CD4-positive, alpha-beta T cell treated with Interleukin-6 for 4 hours (primary cell): ENCODE measurements at places on chromosomes 4 and X.

- no peak for DNase-seq
Measured at GRCh38 chr4:95066050-95066449, 308.3 kb downstream of the BMPR1B start.

DNA sequence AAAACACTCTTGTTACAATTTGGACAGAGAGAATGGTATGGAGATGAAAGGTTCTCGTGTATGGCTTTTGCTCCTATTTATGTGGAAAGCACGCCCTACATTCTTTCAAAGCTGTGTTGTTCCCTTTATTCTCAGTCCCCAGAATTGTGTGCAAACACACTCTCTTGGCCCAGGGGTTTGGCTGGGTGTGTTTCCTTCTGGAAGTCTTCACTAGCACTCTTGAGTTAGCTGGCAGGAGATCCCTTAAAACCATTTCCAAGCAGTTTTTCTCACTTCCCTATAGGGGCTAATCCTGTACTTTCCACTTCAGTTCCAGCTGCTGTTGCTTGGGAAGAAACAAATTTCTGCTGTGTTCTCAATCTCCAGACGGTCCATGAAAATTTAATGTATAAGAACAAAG is 35.1 kb downstream of the FHL1 start:
- no peak for DNase-seq

GRCh38 chr4:101696276-101697010 is 94.1 kb upstream of the BANK1 start:
- DNase-seq: no peak

DNA sequence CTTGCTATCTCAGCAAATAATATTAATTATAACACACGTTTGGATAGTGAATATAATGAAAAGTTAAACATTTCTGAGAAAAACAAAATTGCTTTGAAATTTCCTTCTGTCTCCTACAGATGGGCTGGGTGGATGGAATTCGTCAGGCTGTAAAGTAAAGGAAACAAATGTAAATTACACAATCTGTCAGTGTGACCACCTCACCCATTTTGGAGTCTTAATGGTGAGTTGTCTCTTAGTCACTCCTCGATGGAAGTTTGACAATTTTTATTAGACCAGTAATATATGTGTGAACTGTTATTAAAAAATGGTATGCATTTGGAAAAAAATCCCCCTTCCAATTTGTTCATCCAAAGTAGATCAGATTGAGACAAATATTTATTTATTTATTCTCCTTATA is 92.5 kb upstream of the BRS3 start:
- DNase-seq: no peak

DNA sequence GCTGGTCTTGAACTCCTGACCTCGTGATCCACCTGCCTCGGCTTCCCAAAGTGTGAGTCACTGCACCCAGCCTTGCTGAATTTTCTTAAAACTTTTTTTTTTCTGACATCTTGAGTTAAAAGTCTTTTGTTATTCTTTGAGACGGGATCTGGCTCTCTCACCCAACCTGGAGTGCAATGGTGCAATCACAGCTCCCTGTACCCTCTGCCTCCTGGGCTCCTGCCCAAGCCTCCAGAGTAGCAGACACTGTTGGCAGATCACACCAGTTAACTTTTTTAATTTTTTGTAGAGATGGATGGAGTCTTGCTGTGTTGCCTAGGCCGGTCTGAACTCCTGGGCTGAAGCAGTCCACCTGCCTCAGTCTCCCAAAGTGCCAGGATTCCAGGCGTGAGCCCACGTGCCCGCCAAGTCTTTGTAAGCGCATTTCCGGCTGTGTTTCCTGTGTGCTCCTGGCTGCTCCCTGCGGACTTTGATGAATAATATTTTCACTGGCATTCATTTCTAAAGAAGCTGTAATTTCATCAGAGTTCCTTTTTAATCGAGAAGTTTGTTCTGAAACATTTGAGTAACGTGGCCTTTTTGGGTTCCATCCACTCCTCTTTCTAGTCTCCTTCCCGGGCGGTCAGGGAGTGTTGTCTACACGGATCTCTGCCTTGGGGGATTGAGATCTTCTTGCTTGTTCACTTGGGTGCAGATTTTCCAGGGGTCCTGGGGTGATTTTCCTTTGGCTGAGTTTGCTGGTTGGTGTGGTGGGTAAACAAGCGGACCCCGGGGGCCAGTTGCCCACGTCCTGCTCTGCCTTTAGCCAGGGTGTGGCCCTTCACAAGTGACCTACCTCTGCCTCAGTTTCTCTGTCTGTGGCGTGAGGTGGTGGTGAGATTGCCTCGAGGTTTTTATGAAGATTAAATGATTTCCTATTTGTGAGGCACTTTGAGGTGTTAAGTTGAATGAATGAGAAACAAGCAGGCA is 44.4 kb downstream of the PCGF3 start:
- DNase-seq: no peak

DNA sequence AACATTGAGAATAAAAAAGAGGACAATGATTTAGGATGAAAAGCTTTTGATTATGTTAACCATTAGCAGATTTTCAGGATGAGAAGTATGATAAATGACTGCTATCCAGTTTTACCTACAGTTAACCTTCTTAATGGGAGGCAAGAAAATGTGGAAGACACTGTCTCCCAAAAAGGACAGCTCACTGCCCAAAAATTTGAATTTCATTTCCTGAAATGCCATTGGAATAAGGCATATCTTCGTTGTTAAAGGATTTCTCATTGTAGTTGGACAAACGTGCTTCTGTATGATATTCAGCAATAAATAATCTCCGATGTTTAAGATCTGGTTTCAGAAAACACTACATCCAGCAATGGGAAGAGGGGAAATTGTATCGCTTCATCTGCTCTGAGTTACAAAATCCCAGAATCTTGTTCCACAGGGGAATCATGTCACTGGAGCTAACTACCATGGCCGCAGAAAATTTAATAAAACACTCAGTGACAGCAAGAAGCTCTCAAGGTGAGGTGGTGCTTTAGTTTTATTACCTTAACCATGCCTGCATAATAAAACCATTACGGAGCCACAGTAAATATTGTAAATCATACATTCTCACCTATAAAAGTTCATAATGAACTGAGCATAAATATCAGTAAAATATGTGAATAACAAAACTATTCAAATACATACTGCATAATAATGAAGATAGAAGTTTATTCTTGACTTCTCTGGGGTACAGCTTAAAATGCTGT is 552.3 kb downstream of the PCDH7 start:
- no peak for DNase-seq

- no peak for DNase-seq
Measured at GRCh38 chr4:38085751-38086150, 125.6 kb downstream of the PTTG2 start.

DNA sequence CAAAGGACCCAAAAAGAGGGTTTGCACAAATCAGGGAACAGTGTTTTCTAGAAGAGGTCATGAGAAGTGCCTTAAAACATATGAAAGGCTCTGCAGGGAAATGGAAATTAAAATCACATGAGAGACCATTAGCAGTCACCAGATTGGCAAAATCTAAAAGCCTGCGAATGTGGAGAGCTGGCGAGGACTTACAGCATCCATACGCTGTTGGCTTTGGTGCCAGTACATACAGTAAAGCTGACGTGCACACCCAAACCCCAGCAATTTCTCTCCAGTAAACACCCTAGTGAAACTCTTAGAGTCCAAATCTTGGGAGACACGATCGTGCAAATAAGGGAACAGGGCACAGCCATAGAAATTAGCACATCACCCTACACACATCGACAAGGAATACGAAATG is 25.4 kb upstream of the PPP2R2C start:
- no peak for DNase-seq

DNA sequence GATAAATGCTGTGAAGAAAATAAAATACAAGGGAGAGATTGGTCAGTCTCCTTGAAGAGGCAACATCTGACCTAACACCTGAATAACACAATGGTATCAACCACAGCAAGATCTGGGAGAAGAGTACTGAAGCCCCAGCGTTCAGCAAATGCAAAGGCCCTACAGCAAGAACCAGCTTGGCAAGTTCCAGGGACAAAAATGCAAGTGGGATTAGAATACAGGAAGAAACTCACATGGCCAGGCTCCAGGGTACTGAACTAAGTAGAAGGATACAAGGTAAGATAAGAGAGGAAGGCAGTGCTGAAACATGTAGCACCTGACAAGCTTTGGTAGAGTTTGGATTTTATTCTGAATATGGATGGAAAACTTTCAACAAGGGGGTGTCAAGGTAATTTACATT is 3.6 kb downstream of the SMIM14 start:
- DNase-seq: no peak

- DNase-seq: no peak
Measured at GRCh38 chr4:85681221-85681657, 206.3 kb downstream of the ARHGAP24 start.

DNA sequence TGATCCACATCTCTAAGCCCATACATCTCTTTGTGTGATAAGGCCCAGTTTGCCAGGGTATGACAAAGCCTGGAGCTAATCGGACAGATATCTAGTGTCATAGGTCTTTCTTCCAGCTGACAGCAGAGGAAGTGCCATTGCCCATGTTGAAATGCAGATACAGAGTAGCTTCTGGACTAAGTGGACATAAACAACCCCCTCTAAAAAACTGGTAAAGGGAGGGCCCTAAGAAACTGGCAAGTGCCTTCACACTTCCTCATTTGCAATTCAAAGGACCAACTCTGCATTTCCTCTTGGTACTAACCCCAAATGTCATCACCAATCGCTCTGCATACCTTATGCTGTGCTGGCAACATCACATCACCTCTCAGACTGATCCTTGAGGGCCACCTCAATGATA is 20.8 kb downstream of the ARHGEF6 start:
- peak; percentile 35 for DNase-seq

GRCh38 chrX:47283015-47283771 is 50.4 kb downstream of the USP11 start:
- no peak for DNase-seq

GRCh38 chr4:93770201-93770600 is 58.4 kb upstream of the ATOH1 start:
- DNase-seq: no peak

DNA sequence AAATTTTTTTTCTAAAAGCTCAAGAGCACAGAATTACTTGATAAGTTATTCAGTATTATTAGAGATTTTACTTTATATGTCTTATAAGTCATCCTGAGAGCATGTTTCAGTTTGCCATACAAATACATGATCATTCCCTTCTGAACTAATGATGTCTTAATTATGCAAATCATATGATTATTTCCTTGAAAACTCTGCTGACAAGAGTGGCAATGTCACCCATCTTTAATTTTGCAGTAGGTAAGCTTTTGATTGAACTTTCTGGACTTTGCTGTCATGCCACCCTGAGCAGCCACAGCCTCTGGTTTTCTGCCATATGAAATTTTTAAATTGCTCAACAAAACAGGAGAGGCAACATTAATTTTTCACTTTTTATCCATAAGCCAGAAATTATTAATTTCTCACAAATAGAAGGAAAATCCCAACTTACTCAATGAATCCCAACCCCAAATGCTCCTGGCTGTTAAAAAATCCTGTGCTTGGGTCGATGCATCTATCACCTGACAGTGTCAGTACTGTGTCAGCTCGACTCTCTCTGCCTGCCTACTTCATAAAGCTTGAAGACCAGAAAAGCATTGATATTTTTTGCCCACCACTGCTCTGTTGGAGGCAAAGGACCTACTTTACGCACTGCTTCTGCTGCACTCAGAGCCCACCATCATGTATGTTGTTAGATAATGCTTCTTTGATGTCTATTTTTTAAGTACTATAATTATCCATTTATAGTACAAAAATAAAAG is 11.6 kb upstream of the HADH start:
- DNase-seq: no peak

- DNase-seq: no peak
Measured at GRCh38 chrX:106954041-106954440, 33.8 kb downstream of the CLDN2 start.

- DNase-seq: no peak
Measured at GRCh38 chr4:52856801-52857200, 5.3 kb upstream of the RASL11B start.

DNA sequence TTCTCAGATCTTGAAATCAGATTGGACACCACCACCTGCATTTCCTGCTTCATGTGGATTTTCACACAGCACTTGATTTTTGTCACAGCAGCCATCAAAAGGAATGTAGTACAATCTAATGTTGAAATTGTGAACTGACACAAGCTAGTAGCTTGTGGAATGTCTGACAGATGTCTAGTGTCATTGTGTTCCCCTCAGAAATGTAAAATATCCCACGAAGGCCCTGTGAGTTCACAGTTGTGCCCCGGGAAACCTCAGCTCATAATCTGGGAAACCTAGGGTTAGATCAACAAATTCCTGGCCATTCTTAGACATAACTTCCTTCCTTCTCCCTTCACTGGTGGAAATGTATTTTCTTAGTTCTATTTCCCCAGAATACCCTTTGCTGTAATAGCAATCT is 205.7 kb downstream of the AR start:
- no peak for DNase-seq

DNA sequence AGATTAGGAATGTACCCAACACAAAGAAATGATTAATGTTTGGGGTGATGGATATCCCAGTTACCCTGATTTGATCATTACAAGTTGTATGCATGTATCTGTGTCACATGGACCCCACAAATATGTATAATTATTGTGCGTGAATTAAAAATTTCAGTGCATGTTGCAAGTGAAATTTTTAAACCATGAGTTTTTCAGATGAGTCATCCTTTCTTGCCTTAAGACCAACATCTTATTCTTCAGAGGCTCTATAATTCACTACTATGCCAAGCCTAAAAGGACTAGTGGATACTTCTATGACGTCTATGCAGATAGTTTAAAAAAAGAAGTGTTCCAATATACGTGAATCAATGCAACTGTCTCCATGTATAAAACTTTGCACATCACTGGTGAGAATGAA is 113.0 kb upstream of the SH3RF1 start:
- DNase-seq: no peak

DNA sequence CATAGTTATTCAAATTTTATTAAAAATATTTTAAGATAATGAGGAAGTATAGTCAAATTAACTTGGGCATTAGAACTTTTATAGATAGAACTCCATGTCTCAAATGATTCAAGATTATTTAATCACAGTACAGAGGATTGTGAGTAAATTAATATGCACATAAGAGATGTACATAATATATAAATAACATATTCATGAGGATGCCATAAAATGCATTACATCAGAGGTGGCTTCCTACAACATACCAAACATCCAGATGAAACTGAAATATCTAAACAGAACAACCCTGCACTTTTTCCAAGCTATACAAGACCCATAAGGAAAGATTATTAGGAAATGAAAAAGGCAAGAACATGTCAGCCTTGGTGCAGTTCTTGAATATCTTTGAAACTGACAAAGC is 91.3 kb upstream of the NAP1L5 start:
- no peak for DNase-seq

- DNase-seq: no peak
Measured at GRCh38 chrX:72202792-72203401, 21.3 kb downstream of the PIN4 start.

DNA sequence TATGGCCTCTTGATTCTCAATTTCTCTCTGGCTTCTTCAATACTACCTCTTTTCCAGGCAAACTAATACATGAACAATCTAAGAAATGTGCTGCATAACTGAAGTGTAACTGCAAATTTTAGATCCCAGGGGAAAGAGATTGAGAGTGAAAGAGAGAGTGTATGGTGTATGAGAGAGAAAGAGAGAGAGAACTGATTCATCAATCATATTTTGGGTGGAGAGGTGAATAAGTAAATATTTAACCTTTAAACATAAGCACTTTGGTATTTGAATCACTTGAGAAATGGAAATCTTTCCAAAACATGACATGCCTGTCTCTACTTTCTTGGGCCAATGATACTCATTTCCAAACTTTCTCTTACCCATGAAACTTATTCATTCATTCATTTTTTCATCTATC is 147.2 kb upstream of the DIPK2B start:
- DNase-seq: no peak

GRCh38 chrX:38975368-38975942 is 174.2 kb downstream of the MID1IP1 start:
- DNase-seq: no peak
